Activated CD8-positive, alpha-beta memory T cell treated with anti-CD3 and anti-CD28 coated beads, Interleukin-2, amount 50 U/mL, for 4 hours (primary cell): ENCODE measurements at places on chromosomes 3 and 15.
A peak's percentile ranks its signal among the peaks of the same experiment; 100 is the strongest.

DNA sequence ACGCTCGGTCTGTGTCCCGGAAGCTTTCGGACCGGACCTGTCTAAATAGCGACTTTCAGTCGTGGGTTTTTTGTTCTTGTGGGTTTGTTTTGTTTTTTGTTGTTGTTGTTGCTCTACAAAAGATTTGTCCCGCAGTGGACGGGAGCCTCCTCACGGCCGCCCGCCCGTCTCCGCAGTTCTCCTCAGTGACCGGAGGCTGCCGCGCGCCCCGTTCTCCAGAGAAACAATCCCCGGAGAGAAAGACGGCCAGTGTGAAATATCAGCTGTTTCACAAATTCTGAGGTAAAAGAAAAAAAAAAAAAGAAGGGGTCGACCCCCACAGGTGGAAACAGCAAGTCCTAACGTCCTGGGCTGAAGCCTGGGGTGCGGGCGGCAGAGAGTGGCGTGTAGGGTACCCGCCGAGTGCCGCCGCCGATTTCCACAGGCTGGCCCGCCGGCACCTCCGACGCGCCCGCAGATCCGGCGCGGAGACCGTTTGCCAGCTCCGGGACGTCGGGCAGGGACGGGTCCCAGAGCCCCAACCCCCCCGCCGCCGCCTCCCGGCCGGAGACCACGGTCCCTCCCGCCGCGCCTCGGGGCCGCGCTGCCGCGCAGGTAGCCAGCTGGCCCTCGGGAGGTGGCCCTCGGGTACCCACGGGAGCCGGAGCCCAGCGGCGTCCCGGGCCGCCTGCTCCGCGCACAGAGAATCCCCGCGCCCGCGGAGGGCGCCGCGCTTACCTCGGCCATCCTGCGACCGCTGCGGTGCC is 478 bp downstream of the BNC1 start:
- DNase-seq: no peak

DNA sequence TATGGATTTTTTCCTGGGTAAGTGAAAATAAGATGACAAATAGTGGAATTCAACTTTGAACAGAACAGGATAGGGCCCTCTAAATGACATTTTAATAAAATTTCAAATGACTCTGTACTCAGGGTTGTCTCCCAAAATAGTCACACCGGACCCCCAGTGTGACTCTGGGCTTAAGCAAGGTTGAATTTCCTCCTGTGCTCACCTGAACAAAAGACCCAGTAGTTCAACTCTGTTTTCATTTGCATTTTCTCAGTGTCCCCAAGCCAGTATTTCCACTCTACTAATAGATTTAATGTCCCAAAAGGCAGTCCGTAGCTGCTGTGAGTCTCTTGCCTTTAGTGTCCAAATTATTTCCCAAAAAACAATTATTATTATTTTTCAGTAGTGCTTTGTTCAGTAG is 296.6 kb downstream of the PLOD2 start:
- no peak for DNase-seq

DNA sequence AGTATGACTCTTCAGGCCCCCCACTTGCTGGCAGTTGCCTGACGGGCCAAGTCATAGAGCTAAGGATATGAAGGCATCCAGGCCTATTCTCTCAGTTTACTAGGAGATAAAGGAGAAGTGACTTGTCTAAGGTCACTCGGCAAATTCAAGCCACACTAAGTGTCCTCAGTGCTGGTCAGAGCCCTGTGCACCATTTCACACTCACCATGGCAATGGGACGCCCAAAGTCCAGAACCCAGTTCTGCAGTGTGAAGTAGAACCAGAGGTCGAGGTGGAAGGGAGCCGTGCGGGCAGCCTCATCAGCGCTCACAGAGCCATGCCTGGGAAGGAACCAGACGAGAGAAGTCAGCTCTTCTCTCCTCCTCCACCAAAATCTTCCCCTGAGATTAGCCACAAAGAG is 11.2 kb downstream of the CLN6 start:
- no peak for DNase-seq

GRCh38 chr15:77759896-77760592 is 127.3 kb upstream of the LINGO1 start:
- no peak for DNase-seq

- DNase-seq: peak; percentile 34
Observed at GRCh38 chr3:3127432-3128010, 781 bp downstream of the TRNT1 start.

DNA sequence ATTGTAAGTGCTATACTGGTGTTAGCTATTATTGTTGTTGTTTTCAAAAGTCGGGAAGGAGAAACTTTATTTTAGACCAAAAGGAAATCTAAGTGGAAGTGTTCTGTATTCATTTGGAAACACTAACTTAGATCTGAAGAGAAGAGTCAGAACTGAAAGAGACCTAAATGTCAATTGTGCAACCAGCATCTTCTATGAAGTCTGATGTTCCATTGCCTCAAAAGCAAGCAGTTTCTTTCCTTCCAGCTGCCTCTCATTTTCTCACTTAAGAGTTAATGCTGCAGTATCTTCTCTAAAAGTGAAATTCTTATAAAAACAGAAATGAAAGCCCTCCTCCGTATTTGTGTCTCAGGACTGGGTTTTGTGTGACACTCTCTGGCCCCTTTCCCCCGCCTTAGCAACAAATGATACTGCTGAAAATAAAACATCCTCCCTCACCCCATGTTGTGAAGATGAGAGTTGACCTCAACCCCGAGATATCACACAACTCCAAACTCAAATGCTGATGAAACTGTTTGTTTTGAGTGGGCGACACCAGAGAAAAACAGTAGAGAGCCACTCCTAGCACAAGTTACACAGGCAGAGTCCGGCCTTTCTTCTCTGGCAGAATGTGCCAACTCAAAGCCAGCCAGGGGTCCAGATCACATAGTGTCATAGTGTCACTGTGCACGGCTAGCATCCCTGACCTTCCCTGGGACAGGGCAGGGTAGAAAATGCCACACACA is 48.9 kb downstream of the GLDN start:
- no peak for DNase-seq

GRCh38 chr3:16400106-16400931 is 113.2 kb downstream of the RFTN1 start:
- DNase-seq: no peak

DNA sequence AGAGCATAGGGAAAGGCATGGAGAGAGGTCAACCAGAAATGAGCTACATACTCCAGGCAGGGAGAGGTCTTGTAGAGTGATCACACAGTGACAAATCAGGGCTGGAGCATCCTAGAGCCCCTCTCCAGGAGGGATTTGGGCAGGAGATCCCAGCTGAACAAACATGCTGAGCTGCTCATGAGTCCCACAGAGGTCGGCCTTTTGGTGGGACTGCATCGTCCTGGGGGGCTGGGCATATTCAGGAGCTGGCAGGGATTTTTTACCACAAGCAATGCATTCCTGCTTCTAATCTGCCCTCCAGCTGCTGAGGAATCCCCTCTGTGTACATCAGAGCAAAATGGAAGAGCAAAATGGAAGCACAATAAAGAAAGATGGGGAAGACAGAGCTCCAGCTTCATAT is 94.9 kb downstream of the NTRK3 start:
- no peak for DNase-seq

DNA sequence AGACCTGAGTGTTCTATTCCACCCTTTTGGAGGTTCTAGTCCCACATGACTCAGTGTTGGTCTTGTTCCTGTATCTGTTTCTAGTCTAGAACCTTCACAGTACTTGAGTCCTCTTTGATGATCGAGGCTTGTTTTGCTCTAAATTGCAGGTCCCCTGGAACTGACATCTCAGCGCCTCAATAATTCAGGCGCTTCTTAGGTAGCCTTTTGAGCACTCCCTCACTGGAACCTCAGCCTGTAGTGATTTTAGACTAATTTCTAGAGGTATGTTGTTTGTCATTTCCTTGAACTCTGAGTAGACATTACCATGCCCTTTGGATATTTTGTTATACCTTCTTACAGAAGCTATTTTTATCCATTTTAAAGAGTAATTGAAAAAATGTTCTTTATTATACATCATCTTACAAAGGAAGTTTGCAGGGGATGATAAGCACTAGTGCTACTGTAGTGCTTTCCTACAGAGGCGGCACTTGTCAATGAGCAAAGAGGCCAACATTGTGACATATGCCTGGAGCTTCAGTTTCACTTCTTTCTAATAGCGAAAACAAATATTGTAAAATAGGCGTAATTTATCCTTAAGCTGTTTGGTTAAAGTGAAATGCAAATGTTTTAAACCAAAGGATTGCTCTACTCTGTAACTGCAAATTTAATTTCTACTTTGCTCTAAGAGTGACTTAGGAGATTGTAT is 75.7 kb downstream of the EFL1 start:
- no peak for DNase-seq

- no peak for DNase-seq
Observed at GRCh38 chr3:197309528-197310361, 11.3 kb upstream of the DLG1 start.

DNA sequence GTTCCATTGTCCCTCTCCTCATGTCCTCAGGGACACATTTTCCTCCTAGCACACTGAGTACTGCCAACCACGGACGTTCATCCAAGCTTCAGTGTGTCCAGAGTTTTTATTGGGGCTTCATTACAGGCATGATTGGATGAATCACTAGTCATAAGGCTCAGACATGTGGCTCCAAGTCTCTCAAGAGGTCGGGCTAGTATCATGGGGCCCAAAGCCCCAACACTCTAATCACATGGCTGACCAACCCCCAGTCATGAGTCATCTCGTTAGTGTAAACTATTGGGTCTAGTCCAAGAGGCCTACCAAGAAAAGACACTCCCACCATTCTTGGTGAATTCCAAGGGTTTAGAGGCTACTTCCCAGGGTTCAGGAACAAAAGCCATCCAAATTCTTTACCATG is 4.4 kb downstream of the TERC start:
- DNase-seq: no peak

GRCh38 chr15:41333026-41333562 is 413 bp downstream of the NUSAP1 start:
- DNase-seq: no peak

- peak; percentile 2 for DNase-seq
Observed at GRCh38 chr3:126125781-126126251, 41.9 kb upstream of the SLC41A3 start.

DNA sequence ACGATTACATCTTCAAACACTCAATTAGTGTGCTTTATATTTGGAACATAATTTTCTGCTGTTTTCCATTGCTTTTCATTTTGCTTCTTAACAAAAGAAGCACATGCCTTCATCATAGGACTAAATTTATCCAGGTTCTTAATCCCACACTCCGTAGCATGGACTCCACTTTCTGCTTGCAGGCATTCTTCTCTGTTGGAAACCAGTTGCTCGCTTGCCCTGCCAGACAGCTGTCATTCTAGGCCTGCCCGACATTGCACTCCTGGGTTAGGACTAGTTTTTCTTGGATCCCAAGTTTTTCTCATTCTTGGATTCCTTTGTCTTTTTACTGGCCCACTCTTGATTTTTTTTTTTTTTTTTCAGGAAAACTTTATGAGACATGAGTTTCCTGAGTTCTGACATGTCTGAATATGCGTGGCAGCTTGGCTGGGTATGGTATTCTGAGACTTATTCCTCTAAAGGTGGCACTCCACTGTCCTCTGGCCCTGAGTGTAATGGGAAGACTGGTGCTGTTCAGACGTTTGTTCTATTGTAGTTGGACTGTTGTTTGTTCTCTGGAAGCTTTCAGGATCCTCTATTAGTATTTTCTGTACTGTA is 6.3 kb upstream of the ATP1B3 start:
- DNase-seq: no peak

DNA sequence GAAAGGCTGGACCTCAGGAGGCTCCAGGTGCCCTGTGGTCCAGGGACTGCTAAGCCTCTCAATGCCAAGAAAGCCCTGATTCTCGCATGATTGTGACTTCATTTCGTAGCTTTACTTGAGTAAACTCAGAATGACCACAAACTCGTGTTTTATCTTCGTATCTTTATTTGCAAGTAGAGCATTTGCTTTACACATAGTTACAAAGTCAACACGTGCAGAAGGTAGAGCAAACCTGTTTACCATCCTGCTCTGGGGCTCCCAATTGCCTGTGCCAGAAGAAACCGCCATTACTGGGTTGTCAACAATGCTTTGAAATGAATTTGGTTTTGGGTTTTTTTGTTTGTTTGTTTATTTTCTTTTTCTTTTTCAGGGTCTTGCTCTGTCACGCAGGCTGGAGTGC is 5.8 kb upstream of the MESP1 start:
- no peak for DNase-seq

- no peak for DNase-seq
Observed at GRCh38 chr3:114624571-114625181, 330.8 kb downstream of the TIGIT start.

DNA sequence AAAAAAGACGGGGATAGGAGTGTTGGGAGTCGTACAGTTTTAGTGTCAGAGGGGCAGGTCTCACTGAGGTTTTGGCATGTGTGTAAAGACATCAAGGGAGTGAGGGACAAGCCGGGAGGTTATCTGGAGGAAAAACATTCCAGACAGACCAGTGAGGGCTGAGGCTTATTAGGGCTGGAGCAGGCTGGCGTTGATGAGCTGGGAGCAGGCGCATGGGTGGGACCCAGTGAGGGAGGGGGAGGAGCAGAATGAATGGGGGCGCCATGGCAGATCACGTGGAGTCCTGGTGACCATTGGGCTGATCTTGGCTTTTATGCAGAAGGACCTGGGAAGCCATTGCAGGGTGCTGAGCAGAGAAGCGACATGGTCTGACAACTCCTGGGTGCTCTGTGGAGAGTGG is 180.2 kb downstream of the SLCO3A1 start:
- DNase-seq: no peak

- no peak for DNase-seq
Observed at GRCh38 chr15:66760968-66761725, 59.1 kb downstream of the SMAD6 start.

DNA sequence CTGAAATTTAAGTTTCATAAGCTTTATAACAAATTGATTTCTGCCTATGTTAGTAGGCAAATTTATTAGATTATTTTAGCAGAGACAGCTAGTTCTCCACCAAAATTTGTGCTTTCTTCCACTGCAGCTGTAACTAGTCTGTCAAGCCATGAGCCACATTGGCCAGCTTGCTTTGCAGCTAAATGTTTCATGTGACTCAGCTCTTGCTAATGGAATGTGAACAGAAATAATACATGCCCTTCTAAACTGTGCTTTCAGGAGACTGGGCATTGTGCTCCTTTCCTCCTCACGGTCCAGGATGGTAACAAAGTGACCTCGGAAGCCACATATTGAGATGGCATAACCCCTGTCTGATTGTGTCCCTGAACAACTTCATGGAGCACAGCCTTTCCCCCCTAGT is 51.3 kb upstream of the KPNA4 start:
- no peak for DNase-seq

DNA sequence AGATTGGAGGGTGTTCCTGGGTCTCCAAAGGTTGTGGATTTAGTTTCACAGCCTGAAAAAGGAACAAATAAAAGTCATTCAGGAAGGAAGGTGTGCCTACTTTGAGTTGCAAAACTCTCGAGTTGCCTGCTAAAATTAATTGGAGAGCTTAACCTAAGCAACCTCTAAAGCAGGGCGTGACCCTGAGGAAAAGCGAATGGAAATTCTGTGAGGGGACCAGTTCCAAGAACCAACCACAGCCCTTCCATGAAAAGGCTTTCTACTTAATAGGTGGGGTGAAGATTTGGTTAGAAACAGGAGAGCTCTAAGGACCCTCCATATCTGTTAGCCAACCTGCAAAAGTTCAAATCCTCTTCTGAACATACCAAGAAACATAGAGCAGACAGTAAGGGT is 1.5 kb downstream of the CD80 start:
- no peak for DNase-seq
